Activated CD4-positive, alpha-beta T cell treated with anti-CD3 and anti-CD28 coated beads, Interleukin-2, amount 10 ng/mL, durations not matched to agents 24 days and 14 days (primary cell): ENCODE measurements at places on chromosomes 16 and 17. TPM values are rescaled to one million over a fixed set of nuclear protein-coding genes. Genes with fewer than 3 reads are reported as not detected.

The KATNIP gene
- total RNA-seq, result 17.5 and 18.0 TPM in 2 replicates

The ITGB4 gene
- 0.71 and 1.8 TPM in 2 replicates for total RNA-seq

The KRT23 gene
- total RNA-seq, result not detected in 2 replicates

The ASB16 gene
- total RNA-seq, result 0.09 and 0.78 TPM in 2 replicates

The MFSD6L gene
- total RNA-seq, result 0.14 and 0.17 TPM in 2 replicates

The CCDC78 gene
- 6.9 and 8.0 TPM in 2 replicates for total RNA-seq

The HOXB8 gene
- not detected in 2 replicates for total RNA-seq

The HOXB1 gene
- total RNA-seq, result not detected in 2 replicates

The APOH gene
- total RNA-seq, result not detected in 2 replicates

DNA sequence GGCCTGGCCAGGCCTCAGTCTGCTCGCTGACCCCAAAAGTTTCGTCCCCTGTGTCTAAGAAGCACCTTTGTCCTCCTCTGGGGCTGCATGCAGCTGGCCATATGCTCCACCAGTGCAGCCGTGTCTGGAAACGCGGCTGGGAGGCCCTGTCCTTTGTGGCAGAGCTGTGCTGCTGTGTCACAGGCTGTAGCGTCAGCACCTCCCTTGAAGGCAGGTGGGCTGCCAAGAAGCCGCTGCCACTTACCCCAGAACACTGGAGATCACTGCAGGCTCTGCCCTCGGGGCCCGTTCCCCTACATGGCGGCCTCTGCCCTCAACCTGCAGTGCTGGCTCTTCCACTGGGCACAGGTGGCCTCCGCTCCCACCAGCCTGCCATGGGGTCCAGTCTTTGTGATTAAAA is 15.7 kb upstream of the MC1R start:
- no peak for DNase-seq

GRCh38 chr17:72416054-72416675 is 295.3 kb downstream of the SOX9 start:
- no peak for DNase-seq

GRCh38 chr16:31502981-31503380 is 5.2 kb downstream of the RUSF1 start:
- DNase-seq, result no peak

DNA sequence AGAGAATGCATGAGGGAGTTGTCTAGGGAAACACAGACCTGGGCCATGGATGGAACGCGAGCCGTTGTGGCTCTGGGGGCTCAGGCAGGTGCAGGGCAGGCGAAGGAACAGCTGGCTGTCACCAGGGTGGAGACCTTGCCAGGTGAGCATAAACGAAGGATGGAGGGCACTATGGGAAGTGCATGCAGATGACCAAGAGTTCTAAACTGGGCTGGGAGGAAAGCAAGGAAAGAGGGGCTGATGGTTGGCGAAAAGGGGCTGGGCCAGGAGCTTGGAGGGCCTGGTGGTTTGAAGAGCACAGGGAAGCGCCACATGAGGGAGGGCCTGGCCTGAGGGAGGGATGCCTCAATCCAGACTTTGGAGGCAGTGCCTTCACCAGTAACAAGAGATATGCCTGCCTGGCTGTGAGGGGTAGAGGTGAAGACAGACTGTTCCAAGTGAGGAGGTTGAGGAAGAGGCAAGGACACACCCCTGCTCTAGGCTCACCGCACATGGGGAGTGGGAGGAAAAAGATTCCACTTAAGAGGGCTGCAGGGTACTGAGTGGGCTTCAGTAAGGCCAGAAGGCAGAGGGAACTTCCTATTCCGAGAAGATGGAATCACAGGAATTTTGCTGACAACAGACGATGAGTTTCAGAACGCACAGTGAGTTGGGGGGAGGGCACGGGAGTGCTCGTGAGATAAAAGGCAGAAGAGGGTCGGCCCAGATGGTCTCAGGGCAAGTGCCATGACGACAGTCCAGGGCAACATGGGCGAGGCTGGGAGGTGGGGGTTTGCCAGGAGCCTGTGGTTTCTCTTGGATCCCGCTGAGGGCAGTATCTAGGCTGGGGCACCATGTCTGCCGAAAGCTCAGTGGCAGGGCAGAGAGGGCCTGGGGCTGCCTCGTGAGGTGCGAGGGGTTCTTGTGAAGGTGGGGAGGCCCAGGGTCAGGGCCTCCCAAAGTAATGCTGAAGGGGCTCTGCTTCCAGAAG is 20.6 kb downstream of the B9D1 start:
- no peak for DNase-seq

DNA sequence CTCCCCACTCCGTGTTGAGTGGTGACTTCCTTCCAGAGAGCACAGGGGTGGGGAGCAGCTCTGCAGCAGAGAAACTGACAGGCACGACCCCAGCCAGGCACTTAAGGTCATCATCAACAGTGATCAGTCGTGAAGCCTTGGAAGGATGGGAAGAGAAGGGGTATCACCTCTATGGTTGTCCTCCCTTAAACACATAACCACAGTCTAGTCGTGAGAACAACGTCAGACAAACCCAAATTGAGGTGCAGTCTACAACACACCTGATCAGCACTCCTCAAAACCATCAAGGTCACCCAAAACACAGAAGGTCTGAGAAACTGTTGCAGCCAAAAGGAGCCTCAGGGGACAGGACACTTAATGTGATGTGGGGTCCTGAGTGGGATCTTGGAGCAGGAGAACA is 68.3 kb downstream of the MPRIP start:
- no peak for DNase-seq

- DNase-seq, result no peak
Measured at GRCh38 chr16:66358231-66358630, 8.3 kb upstream of the CDH5 start.

GRCh38 chr16:21611198-21611555 is 11.8 kb downstream of the METTL9 start:
- DNase-seq, result no peak

- no peak for DNase-seq
Measured at GRCh38 chr16:49484451-49484849, 110.8 kb downstream of the C16orf78 start.

DNA sequence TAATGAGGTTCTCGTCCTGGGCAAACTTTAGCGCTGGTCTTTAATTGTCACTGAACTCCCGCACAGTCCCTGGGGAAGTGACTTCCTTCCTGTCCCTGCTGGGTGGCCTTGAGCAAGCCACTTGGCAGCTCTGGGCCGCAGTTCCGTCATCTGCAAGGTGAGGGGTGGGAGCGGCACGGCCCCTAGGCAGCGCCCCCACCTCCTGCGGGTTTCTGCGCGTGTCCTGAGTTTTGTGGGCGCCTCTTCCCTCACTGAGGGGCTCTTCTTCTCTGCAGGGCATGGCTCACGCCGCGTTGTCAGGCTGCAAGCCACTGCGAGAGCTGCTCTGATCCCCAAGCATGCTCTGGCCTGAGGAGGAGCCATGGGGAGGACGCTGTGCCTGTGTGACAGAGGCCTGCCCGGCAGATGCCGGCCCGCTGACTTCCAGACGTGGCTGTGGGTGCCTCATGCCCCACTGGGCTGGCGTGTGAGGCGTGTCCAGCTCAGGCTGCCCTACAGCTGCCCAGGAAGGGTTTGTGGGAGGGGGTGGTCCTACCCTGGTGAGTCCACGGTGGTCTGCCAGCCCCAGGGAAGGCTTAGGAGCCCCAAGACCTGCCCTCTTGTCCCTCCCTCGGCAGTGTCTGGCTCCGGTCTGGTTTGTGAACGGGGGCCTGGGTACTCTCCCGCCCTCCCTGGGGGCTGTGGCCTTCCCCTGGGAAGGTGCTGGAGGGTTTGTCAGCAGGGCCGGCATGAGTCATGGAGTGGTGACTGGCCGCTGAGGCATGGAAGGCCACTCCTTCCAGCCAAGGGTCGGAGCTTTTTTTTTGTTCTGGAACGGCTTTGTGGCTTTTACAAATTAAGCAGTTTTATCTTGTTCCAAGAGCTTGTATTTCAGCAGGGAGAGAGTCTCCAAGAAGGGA is 182.0 kb downstream of the SEC14L1 start:
- DNase-seq, result no peak

DNA sequence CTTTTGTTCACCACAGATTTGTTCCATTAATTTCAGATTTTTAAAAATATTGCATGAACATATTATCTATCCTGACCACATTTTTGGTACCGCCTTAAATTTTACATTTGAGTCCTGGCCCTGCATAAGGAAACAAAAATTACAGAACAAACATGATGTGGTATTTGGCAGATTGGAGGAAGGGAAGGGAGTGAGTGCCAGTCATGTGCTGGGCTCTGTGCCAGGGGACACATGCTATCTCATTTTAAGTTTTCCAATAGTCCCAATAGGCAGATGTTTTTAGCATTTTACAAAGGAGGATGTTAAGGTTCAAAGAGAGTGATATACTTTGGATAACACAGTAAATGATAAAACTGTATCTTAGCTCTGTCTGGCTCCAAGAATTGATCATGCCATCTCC is 185.1 kb downstream of the CDK5R1 start:
- DNase-seq, result no peak

DNA sequence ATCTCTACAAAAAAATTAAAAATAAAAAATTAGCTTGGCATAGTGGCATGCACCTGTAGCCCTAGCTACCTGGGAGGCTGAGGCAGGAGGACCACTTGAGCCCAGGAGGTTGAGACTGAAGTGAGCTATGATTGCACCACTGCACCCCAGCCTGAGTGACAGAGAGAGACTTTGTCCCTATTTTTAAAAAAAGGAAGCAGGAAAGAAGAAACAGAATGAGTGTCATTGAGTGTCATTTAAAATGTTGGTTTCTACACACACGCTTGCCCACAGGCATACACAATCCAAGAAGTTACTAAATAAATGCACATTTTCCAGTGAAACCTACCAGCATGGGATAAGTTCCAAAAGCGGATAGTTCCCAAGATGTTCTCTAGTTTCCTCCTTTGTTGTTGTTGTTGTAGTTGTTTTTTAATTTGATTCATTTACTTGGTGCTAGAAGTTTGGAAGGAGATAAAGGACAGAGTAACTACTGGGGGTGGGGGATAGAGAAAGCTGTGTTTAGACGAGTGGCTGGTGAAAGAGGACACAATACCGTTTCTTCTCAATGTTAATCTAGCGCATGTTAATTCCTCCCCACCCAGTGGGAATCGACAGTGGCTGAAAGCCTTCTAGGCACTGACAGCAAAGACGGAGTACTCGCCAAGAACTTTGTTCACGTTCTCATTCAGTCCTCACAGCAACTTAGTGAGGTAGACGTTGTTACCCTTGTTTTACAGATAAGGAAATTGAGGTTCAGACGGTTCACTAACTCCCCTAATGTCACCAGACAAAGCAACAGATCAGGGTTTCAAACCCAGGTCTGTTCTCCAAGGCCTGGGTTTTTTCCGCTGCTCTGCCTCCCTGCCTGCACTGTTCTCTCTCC is 17.3 kb downstream of the MRPS23 start:
- no peak for DNase-seq

DNA sequence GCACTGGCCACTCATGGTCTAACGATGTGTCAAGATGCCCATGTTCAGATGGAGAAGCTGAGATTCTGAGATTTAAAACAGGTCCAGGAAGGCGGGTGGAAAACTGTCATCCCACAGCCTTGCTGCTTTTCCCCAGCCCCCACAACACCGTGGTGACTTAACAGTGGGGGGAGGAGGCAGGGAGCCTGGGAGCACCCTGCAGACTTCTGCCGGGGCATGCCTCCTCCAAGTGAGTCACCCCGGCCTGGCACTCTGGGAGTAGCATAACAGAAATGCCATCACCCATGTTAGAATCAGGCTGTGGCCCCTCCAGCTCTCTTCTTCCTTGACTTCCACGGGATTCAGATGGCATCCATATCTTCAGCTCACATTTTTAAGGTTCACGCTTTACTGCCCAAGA is 164.8 kb downstream of the CBLN1 start:
- DNase-seq, result no peak

DNA sequence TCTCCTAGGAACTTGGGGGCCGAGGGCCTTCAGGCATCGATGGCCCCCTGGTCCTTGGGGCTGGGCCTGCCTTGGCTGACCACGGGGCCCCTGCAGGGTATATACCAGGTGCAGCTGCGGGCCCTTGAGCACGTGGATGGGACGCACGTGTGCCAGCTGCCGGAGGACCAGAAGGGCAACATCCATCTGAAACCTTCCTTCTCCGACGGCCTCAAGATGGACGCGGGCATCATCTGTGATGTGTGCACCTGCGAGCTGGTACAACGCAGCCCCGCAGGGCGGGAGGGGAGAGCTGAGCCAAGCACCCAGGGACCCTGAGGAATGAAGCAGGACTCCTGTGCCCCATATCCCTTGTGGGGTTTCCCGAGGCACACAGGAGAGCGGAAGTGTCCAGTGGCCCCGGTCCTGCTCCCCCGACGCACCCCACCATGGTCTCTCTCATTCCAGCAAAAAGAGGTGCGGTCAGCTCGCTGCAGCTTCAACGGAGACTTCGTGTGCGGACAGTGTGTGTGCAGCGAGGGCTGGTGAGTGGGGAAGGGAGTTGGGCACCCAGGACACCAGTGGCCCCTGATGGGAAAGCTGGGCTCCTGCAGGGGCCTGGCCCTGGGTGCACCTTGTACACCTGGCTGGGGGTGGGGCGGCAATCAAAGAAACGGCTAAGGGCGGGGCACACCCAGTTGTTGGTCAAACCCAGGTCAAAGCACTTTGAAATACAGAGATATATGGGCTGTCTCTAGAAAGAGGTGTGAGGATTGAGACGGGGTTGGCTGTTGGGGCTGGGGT is 10.6 kb downstream of the ITGB4 start:
- DNase-seq, result no peak

DNA sequence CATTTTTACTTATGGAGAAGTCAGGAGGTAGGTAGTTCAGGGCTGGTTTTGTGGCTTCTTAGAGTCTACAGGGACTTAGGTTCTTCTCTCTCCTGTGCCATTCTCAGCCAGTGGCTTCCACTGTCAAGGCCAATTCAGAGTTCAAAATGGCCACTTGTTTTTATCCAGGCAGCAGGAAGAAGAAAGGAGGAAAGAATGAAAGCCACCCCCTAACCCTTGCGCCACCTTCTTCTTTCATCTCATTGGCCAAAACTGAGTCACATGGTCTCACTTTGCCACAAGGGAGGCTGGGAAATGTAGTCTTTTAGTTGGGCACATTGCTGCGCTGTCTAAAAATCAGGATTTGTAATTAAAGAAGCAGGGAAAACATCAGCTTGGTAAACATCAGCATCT is 60.8 kb upstream of the MED9 start:
- peak; percentile 79 for DNase-seq

DNA sequence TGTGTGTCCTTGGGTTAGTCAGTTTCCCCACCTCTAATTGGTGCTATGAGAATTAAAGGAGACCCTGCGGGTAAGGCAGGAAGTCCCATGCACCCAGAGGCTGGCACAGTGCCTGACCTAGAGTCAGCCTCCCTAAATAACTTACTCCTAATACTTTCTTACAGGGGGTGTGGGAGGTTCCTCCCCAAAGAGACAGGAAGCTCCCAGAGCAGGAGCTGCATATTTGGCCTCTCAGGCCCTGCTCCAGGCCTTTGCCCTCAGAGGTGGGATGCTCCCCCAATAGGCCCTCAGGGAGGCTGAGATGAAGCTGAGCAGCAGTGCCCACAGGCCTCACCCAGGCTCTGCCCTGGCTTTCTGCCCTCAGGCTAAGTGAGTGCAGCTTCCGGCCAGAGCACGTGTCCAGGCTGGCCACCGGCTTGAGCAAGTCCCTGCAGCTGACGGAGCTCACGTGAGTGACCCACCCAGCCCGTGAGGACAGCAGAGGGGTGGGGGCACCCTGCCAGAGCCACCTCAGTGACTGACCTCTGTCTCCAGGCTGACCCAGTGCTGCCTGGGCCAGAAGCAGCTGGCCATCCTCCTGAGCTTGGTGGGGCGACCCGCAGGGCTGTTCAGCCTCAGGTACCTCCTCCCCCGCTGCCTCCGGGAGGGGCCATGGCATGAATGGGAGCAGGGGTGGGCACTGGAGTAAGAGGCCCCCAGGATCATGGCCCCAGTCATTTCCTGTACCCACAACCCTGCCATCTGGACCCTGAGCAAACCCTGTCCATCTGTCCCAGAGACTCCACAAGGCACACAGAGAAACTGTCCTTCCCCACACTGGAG is 31.1 kb upstream of the CPNE2 start:
- DNase-seq, result no peak
